IMR-90 (cell line): ENCODE measurements at places on chromosomes 7 and 10.
A peak's percentile ranks its signal among the peaks of the same experiment; 100 is the strongest.

DNA sequence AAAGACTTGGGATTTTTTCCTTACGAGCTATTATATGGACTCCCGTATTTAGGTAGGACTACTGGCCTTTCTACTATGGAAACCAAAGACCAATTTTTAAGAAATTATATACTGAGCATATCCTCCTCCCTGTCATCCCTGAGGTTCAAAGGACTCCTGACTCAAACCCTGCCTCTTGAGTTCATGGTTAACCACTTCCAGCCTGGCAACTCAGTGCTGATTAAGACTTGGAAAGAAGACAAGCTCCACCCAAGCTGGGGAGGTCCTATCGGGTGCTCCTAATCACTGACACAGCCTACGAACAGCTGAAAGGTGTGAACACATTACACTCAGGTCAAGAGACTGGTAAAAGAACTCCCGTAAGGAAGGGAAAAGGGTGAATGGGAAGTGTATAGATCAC, 66.8 kb downstream of the LYZL2 start:
- DNase-seq = no peak

- DNase-seq = no peak
Measured at GRCh38 chr10:86803156-86803555, 46.7 kb downstream of the BMPR1A start.

GRCh38 chr7:138524259-138524658, 64.2 kb downstream of the TRIM24 start:
- DNase-seq = no peak

DNA sequence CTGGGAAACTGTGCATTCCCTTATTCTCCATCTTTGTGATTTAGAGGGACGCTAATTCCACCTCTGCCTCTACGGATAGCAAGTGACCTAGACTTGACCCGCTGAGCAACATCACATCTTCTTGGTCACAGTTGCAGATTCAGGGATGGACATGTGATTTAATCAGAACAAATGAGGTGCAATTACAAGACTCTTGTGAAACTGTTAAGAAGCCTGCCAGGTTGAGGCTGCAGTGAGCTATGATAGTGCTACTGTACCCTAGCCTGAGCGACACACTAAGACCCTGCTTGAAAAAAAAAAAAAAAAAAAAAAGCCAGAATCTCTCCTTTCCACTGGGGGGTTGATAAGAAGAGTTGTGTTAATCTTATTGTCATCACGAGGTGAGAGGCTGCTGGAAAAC, 14.4 kb downstream of the MPLKIP start:
- DNase-seq = no peak

DNA sequence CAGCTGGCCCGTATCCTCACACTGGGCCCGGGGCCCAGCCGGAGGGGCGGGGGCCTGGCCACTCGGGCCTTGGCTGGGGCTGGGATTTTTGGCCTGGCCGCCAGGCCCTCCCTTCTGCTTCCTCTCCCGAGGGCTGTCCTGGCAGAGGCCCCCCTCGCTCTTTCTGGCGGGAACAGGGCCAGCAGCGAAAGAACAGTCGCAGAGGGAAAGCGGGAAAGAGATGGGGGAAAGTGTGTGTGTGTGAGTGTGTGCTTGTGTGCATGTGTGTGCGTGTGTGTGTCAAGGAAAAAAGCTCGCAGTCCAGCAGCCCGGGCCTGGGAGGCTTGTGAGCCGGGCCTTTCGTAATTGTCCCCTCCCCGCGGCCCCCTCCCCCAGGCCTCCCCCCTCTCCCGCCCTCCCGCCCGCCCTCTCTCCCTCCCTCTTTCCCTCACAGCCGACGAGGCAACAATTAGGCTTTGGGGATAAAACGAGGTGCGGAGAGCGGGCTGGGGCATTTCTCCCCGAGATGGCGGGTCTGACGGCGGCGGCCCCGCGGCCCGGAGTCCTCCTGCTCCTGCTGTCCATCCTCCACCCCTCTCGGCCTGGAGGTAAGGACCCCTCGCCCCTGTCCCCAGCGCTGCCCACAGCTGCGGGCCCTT, at the start of gene ELN:
Gene ELN (plus strand): TSS at position 491 of the 638 bp plus-strand sequence. CDS start 15 bp downstream, at position 506.
- peak; percentile 43 for DNase-seq

- DNase-seq = no peak
Measured at GRCh38 chr7:47340517-47340916, 241.4 kb downstream of the TNS3 start.
